ENCODE measurements at places on chromosomes 5 and 9.
A peak's percentile ranks its signal among the peaks of the same experiment; 100 is the strongest.

DNA sequence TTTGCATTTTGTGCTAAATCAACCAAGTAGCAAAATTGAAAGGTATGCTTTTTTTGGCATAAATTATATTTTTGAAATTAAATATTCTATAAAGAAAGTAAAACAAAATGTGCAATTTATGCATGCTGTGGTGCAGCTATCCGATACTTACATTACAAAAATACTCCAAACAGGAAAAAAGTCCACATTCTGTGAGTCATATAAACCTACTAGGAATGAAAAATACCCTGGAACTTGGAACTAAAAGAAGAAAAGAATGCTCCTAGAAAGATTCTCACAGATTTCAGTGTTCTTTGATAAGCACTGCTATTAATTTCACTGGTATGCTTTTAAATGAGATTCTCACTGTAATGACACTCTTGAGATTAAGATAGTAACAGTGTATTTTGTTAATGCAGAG, 92.6 kb downstream of the OSMR start:
- DNase-seq, result peak; percentile 62

DNA sequence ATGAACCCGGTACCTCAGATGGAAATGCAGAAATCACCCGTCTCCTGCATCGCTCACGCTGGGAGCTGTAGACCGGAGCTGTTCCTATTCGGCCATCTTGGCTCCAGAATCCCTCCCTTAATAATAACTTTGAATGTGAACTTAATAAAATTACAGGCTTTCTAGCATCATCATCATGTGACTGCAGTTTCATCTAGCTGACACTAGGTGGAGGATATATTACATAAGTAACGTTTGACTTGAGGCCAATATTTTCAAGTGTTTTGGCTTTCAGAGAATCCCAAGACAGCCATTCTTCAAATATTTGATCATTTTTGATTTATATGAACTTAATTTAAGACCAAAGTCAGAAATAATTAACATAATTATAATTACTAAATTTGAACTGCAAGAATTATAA, 474.9 kb upstream of the CDH10 start:
- DNase-seq, result no peak

DNA sequence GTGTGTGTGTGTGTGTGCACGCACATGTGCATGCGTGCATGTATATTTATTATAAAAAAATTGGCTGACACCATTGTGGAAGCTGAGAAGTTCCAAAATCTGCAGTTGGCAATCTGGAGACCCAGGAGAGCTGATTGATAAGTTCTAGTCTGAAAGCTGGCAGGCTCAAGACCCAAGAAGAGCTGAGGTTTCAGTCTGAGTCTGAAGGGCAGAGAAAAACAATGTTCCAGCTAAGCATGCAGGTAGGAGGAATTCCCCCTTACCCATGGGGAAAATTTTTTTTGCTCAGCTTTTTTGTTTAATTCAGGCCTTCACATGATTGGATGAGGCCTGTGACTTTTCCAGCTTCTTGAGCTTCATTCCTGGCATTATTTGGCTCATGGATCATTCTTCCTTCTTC, 31.2 kb upstream of the ACTBL2 start:
- DNase-seq, result peak; percentile 23

DNA sequence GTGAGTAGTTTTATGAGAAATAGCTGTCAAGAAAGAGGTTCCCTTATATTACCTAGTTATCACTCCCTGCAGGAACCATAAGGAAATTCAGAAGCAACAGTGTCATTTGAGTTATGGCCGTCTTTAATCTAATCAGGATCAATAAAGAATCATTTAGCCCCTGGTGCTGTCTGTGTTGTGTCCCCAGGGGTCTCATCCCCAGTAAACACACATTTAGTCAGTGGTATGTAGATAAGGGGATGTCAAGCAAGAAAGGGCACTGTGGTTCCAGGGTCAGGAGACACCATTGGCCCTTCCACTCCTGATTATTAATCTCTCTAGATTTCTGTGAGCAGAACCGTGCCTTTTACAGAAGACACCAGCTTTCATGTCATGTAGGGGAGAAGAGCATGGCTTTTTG, 158.0 kb upstream of the SEMA6A start:
- DNase-seq, result no peak

DNA sequence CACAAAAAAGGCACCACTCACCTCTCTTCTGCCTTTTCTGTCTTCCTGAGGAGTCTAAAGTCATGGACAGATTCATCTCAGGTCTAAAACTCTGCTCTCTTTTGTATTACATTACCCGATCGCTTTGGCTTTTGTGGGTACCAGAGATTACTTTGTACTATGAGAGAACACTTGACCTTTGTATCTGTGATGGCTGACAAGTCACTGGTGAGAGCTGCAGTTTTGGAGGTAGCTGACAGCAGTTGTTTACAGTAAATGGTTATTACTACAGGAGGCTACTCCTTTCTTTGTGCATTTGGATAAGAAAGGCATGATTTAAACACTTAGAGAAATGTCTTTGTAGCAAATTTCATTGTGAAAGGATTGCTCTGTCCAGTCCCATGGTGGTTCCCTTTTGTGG, 307.3 kb downstream of the FBXL17 start:
- no peak for DNase-seq

- no peak for DNase-seq
These were observed 42.3 kb downstream of the ZNF883 start for GRCh38 chr9:112969730-112970129.

GRCh38 chr9:83359039-83359438, 179.2 kb downstream of the FRMD3 start:
- no peak for DNase-seq

GRCh38 chr5:135545099-135545498, 9.3 kb upstream of the NEUROG1 start:
- DNase-seq, result no peak

- no peak for DNase-seq
These were observed 10.7 kb downstream of the GAPT start for GRCh38 chr5:58501778-58502417.

DNA sequence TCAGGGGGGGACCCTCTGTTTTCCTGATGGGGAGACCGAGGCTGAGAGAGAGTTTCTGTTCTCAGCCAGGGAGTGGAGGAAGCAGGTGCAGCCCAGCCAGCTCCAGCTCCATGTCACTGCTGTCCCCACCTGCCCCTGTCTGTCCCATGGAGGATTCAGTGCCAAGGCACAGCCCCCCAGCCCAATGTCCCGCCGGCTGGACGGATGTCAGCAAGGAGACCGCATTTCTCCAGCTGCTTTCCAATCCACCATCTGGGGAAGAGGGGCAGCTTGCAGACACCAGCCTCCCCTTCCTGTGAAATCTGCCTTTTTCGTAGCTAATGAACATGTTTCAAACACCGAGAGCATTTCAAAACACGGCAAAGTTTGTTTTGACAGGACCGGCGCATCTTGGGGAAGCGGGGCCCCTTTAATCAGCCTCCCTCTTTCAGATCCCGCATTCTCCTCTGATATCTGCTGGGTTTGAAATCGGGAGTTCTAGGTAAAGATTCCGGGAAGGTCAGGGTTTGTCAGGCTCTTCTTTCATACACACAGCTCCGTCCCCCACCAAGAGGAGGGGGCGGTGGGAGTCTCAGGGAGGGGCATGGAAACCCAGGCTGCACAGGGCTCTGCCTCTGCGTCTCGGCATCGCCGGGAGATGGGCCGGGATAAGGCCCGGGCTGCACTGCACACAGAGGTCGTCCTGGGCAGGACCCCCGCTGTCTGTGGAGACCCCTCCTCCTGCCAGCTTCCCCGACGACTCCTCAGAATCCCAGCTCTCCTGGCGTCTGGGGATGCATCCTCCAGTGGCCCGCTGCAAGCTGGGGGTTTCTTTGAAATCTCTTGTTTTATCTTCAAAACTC, 74.8 kb downstream of the NEK6 start:
- no peak for DNase-seq

DNA sequence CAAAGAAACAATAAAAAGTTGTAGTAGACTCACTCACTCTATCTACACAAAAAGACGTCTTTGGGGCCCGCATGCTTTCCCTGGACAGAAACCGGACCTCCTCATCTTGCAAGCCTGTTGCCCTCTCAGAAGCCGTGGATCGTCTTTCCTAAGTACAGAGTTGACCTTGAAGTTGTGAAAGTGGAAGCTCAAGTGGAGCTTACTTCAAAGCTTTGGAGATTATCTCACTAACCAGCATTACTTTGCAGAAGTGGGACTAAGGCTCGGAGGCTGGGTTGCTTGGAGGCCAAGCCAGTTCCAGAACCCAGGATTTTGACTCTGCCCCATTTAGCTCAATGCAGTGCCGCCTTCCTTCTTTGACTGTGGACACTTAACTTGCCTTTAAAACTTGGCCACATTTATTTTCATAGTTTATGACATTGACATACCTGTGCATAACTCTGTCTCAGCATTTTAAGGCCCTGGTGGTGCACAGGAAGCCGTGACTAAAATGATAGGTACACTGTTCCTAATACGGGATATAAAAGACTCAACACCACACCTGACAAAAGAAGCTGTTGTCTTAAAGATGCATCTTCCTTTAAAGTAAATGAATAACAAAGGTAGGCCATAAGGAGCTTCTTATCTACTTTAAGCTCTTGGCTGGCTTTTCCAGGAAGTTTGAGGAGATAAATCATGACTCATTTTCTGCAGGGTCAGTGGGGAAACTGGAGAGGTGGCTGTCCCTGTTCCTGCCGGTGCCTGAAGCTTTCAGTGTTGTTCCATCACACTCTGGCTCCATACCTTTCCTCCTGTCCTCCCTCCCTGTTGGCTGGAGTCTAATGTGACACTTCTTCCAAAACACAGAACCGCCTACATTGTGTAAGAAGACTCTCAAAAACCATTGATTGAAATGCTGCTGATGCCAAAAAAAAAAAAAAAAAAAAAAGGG, 10.7 kb downstream of the SLC25A25 start:
- DNase-seq, result peak; percentile 66

DNA sequence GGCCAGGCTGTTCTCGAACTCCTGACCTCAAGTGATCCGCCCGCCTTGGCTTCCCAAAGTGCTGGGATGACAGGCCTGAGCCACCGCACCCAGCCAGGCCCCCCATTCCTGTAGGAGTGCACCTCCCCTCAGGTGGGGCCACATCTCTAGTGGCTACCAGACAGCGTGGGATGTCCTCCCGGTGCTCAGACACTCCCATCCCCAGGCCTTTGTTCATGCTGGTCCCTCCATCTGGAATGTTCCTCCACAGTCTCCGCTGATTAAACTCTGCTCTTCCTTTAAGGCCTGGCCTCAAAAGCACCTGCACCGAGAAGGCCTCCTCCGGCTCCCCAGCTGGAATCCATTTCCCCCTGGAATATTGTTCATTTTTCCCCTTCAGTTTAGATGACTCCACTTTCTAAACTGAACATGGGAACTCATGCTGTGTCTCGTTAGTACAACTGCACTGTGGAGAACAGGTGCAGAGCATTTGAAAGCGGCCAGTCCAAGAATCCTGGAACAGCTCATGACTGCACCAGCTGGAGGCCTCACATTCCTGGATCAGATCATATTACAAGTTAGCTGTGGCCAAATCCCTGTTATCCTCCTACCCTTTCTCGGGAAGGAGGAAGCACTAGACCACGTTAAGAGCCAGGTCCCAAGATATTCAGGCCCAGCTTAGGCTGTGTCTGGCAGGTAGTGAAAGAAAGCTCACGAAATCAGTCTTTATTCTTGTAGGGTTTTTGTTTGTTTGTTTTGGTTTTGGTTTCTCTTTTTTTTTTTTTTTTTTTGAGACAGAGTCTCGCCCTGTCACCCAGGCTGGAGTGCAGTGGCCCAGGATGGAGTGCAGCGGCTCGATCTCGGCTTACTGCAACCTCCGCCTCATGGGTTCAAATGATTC, 10.8 kb upstream of the PRRC2B start:
- DNase-seq, result peak; percentile 87

- DNase-seq, result peak; percentile 91
These were observed at the start of gene ST6GALNAC4 for GRCh38 chr9:127916720-127917581. ST6GALNAC4 (minus strand) TSS chr9:127917041; CDS start chr9:127916419, 622 bp downstream.

DNA sequence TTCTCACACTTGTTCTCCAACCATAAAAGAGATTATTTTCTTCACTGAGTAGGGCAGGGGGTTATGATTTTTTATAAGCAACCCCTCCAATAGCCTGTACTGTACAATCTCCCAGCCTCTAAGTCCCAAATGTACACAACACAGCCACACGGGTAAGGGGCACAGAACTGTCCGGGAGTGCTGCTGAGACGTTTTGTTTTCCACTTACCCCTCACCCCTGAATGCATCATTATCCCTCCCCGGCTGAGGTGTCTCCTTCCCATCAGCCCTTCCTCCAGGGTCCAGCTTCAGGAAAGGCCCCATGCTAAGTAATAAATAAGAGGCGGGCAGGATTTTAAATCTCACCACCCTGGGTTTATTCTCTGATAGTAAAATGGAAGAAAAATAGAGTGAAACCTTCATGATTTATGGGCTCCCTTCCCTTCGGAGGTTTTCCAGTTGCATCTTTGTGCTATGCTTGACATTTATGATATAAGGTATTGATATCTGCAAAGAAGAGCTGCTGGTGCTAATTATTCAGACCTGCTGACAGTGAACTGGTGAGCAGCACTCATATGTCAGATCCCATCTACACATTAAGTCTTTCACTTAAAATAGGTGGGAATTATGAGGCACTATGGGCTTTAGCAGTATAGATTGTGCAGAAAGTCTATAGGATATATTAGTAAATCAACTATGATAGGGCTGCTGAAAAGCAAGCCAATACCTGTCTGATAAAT, 67.2 kb upstream of the MEGF10 start:
- DNase-seq, result no peak

DNA sequence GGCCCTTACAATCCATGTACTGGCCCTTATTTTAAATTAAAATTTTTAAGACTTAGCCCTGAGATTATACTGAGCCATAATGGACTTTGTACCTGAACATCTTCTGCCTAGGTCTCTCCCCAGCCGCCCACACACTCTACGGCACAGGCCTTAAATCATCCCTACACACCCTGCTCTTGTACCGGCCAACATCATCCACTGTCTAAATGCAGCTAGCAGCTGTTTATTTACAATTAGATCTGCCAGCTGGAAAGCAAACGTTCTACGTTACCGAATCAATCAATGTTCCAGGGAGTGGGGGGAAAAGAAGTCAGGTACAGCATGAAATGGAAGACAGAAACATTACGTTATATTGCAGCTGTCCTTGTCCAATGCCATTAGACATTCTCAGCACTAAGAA, 88.4 kb upstream of the GRAMD2B start:
- DNase-seq, result no peak

GRCh38 chr5:171702135-171702770, 83.4 kb upstream of the SMIM23 start:
- DNase-seq, result no peak

GRCh38 chr5:10456583-10457420, 15.1 kb downstream of the ROPN1L start:
- DNase-seq, result peak; percentile 66

GRCh38 chr5:77645158-77645994, 6.9 kb upstream of the OTP start:
- DNase-seq, result peak; percentile 29
